ENCODE measurements at places on chromosomes 3 and 15.

DNA sequence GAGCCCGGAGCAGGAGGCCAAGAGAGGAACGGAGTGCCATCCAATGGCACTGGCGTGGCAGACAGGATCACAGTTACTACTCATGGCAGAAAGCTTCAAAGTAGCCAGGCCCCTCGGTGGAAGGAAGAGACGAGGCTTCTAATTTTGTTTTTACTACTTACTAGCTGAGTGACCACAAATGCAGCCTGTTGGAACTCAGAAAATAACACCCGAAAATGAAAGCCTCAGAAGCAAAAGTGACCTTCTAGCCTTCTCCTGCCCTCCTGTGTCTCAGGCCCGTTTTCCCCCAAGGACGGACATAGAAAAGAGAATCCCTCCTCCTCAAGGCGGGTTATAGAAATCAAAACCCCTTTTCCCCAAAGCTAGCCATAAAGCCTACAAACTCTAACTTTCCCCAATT lies 9.9 kb upstream of the STRA6 start:
- DNase-seq, result no peak

- DNase-seq, result peak; percentile 70
These were observed 72.1 kb downstream of the IL1RAP start for GRCh38 chr3:190585805-190586630.

DNA sequence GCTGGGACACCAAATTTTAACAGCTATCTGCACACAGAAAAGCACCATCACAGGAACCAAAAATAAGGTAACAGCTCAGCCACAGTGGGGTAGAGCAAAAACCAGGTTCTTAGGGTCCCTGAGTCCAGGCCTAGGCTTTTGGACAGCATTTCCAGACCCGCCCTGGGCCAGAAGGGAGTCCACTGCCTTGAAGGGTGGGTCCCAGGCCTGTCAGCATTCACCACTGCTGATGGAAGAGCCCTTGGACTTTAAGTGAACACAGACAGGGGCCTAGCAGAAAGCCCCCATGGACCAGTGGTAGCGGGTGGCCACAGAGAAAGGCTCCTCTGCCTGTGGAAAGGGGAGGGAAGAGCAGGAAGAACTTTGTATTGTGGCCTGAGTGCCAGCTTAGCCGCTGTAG lies 56.4 kb downstream of the PLCH1 start:
- no peak for DNase-seq

- DNase-seq, result no peak
These were observed 123.1 kb downstream of the TGFBR2 start for GRCh38 chr3:30729512-30729911.

DNA sequence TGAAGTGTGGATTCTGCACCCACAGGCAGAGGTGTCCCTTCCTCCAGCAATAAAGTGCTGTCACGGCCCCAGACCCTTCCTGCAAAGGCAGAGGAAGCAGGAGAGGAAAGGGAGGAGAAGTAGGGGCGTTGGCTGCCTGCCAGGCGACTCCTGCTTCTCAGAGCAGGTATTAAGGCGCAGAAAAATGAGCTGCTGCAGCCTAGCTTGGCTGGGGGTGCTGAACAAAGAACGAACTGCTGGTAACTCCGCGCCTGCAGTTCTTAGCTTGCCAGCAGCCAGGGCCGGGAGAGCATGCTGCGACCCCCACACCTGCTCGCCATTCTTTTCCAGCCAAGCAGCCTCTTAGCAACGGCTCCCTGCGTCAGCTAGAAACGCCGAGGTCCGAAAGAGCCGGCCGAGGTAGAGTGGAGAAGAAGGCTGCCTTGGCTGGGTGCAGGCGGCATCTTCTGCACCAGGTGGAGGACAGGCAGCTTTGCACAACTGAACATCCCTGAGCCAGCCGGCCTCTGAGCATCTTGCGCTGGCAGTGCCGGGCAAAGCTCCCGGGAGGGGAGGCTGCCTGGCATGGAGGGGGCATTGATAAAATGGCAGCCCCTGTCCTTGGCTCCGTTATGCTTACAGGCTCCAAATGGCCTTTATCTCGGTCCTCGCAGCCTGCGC lies 296.0 kb downstream of the MEX3B start:
- no peak for DNase-seq

GRCh38 chr15:29776859-29777258 lies 45.4 kb downstream of the TJP1 start:
- DNase-seq, result no peak

GRCh38 chr3:125107861-125108567 lies 52.2 kb upstream of the HEG1 start:
- no peak for DNase-seq

DNA sequence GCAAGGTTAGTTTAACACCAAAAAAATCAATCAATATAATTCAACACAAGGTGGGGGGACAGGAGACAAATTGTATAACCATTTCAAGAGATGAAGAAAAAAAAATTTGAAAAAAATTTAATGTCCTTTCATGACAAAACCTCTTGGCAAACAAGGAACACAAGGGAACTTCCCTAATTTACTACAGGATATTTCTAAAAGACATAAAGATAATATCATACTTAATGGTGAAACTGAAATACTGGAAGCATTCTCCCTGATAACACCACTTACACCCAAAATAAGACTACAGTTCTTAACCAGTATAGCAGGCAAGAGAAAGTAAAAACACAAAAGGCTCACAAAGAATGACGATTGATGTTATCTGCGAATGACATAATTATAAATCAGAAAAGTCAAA lies 44.7 kb downstream of the IFT57 start:
- no peak for DNase-seq

- DNase-seq, result no peak
These were observed 4.1 kb upstream of the THSD4 start for GRCh38 chr15:71111181-71111565.

- no peak for DNase-seq
These were observed 32.3 kb upstream of the AMOTL2 start for GRCh38 chr3:134406331-134407238.
